ENCODE measurements at places on chromosomes 5 and 9.

GRCh38 chr9:122099271-122099869 is 6.3 kb upstream of the TTLL11 start:
- peak overlapping the region; percentile 58 for H3K4me3 ChIP-seq
- no peak overlapping the region for H3K27ac ChIP-seq
- H3K36me3 ChIP-seq = peaks cover 5% of the 10 kb centered on the region
- DNase-seq = peak; percentile 83
- peaks cover 8% of the 10 kb centered on the region for H3K27me3 ChIP-seq

DNA sequence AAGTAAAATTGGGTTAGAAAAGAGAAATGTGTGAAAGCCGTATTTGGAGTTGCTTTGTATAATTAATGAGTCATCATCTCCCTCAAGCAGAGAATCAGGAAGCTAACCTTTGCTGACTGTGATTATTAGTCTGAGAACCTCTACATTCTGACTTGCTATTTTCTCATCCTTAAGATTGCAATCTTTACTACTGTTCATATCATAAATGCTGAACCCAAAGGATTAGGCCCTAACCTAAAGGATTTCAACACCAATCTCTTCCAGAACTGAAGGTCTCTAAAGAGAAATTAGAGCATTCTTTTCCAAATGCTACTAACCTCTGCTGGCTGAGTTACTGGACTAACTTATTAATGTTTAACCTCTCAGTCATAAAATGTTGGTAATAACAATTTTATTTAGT is 538.1 kb upstream of the MEF2C start:
- H3K27ac ChIP-seq = no peak overlapping the region
- H3K4me3 ChIP-seq = no peak overlapping the region
- DNase-seq = no peak
- H3K27me3 ChIP-seq = no peaks in the 10 kb centered on the region
- H3K4me1 ChIP-seq = no peaks in the 10 kb centered on the region

DNA sequence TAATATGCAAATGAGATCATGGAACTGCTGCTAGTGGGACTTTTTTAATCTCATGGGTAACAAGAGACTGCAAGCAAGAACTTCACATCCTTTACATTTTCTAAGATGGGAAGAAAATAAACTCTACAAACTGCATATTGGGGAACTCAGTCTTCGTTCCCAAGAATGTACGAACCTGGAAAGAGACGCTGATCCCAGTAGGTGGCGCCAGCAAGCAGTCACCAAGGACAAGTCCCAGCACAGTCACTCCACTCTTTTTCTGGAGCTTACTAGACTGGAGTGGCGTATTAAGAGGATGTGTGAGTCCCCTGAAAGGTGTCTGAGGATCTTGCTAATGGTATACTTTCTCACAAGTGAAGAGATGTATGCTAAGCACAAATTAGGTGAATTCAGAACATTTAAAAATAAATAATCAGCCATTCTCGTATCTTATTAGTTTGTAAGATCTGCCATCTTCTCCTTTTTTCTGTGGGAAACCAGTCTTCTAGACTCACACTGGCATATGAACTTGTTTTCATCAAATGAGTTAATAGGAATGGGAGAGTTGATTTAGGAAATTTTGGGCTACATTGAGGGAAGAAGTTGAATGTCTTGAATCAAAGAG is 16.0 kb upstream of the PUM3 start:
- H3K36me3 ChIP-seq = no peaks in the 10 kb centered on the region
- H3K4me3 ChIP-seq = no peak overlapping the region
- peak; percentile 66 for DNase-seq
- H3K4me1 ChIP-seq = peaks cover 3% of the 10 kb centered on the region
- no peak overlapping the region for H3K27ac ChIP-seq
- peaks cover 11% of the 10 kb centered on the region for H3K27me3 ChIP-seq

DNA sequence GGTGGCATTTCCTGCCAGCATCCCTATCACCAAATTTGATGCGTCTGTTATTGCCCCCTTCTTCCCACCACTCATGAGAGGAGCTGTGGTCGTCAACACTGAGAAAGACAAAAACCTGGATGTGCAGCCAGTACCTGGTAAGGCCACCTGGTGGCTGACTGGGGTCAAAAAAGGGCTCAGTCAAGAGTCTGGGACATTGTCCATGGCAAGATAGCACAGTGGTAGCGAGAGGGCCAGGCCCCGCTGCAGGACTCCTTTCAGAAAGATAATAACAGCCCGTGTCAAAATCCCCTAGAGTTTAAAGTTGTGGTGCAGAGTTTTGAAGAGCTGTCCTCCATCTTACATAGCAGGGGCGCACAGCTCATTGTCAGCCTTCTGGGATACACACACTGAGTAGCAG is 40.8 kb downstream of the CSF1R start:
- DNase-seq = no peak
- H3K27ac ChIP-seq = no peak overlapping the region
- H3K4me3 ChIP-seq = no peak overlapping the region
- no peaks in the 10 kb centered on the region for H3K27me3 ChIP-seq
- peaks cover 55% of the 10 kb centered on the region for H3K36me3 ChIP-seq

DNA sequence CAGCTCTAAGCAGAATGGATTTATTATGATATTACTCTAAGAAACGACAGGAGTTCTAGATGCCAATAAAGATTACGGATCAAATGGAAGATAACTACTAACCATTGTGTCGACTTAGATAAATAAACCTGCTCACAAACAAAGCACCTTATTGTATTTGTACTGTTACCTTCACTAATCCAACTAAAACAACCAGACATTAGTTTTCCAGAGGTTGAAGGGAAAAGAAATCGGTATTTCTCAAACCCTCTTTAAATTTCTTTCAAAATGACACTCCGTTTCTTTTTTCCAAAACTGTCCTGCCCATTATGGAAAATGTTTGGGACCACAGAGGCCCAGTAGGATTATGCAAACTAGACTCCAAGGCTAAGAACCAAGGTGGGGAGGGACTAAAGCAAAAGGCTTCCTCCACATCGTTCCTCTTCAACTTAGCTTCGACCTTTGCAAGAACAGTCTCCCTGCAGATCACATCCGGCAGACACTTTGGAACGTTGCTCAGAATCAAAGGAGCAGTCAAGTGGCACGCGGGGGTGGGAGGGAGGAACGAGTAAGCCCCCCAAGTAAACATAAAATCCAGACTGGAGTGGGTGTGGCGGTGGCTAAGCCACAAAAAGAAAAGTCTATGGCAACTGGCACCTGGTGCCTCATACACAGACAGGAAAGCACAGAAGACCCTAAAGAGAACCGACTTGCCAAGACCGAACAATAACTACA is 2.7 kb downstream of the MLLT3 start:
- no peaks in the 10 kb centered on the region for H3K27me3 ChIP-seq
- H3K36me3 ChIP-seq = peaks cover 9% of the 10 kb centered on the region
- H3K4me3 ChIP-seq = peak overlapping the region; percentile 73
- no peak overlapping the region for H3K27ac ChIP-seq

GRCh38 chr9:87878989-87879511 is 3.6 kb upstream of the SPATA31E1 start:
- no peaks in the 10 kb centered on the region for H3K36me3 ChIP-seq
- no peak for DNase-seq
- H3K4me1 ChIP-seq = peaks cover 4% of the 10 kb centered on the region
- no peak overlapping the region for H3K27ac ChIP-seq
- H3K27me3 ChIP-seq = peaks cover 7% of the 10 kb centered on the region

- no peak for DNase-seq
- no peak overlapping the region for H3K27ac ChIP-seq
- no peak overlapping the region for H3K4me3 ChIP-seq
- no peaks in the 10 kb centered on the region for H3K36me3 ChIP-seq
Measured at GRCh38 chr9:111868475-111868874, 28.1 kb upstream of the UGCG start.

- no peak overlapping the region for H3K27ac ChIP-seq
- H3K4me3 ChIP-seq = no peak overlapping the region
- DNase-seq = no peak
- peaks cover 4% of the 10 kb centered on the region for H3K36me3 ChIP-seq
- H3K27me3 ChIP-seq = no peaks in the 10 kb centered on the region
Measured at GRCh38 chr5:143132739-143133138, 270.7 kb downstream of the NR3C1 start.

GRCh38 chr5:148163345-148163744 is 5.0 kb upstream of the SPINK14 start:
- no peak overlapping the region for H3K4me3 ChIP-seq
- no peaks in the 10 kb centered on the region for H3K27me3 ChIP-seq
- no peaks in the 10 kb centered on the region for H3K36me3 ChIP-seq
- no peak overlapping the region for H3K27ac ChIP-seq
